ENCODE measurements at places on chromosomes 6 and 20.

GRCh38 chr20:50338479-50339391, 148.1 kb downstream of the CEBPB start:
- DNase-seq = peak; percentile 77

DNA sequence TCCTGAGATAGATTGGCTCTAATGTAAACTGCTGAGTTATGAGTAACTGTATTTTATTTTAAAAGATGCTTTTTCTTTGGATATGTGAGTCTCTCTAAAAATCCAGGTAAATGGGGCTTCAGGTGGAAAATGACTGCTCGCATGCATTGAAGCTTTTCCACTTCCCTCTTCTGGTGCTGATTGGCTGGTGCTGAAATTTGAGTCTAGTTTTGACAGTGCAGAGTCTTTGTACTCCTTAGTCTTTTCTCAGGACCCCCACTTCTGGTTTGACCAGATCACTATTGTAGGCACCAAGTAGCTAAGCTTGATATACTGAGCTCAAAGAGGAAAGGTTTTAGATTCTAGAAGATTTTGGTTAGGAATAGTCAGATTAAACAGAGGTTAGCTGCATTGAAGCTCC, 60.7 kb upstream of the TULP4 start:
- no peak for DNase-seq

- no peak for DNase-seq
Measured at GRCh38 chr6:33824461-33825154, 20.8 kb upstream of the MLN start.

DNA sequence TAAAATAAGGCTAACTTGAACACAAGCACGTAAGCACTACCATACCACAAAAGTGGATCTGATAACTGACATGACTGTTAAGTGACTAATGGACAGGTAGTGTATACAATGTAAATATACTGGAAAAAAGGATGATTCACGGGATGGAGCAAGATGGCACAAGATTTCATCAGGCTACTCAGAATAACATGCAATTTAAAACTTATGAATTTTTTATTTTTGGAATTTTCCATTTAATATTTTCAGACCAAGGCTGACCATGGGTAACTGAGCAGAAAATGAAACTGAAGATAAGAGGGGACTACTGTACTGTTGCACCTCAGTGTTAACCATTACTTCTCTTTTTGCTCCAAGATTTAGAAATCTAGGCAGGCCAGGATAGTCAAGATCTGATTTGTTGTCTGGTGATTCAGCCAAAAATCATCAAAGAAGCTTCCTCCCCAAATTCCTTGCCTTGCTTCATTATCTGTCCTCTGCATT, 45.4 kb downstream of the TPBG start:
- no peak for DNase-seq

GRCh38 chr6:119024111-119024510, 54.4 kb downstream of the FAM184A start:
- no peak for DNase-seq

DNA sequence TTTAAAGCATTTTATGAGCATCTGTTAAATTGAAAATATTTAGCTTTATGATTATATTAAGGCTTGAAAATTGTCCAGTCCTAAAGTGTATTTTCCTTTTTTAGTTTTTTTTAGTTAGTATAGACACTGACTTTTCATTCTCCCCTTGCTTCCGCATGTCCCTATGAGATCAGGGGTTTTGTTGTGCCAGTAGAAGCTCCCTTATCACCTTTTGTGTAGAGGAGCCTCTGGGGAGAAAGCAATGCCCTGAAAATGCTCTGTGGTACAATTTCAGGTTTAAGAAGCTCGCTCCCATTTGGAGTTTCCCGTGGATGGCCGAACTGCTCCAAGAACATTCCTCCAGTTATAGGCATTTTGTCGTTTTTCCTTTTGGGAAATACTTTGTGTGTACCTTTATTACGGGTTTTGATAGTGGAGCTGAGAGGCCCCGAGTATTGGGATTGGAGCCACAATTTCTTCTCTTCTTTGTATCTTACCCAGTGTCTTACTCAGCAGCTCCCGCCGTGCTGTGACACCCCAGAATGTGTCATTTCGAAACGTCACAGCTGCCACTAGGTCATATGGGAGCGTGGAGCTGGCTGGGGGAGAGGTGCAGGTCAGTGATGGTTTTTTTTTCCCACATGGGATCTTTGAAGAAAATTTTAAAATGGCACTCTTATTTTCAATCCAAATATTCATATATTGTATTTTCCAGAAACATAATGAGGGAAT, 49.9 kb downstream of the RPRD1B start:
- no peak for DNase-seq

- no peak for DNase-seq
Measured at GRCh38 chr6:92847988-92848387, 571.4 kb downstream of the EPHA7 start.

GRCh38 chr6:15356179-15356578, 110.3 kb downstream of the JARID2 start:
- peak; percentile 48 for DNase-seq

- peak; percentile 87 for DNase-seq
Measured at GRCh38 chr20:50980851-50981713, 22.5 kb downstream of the MOCS3 start.

DNA sequence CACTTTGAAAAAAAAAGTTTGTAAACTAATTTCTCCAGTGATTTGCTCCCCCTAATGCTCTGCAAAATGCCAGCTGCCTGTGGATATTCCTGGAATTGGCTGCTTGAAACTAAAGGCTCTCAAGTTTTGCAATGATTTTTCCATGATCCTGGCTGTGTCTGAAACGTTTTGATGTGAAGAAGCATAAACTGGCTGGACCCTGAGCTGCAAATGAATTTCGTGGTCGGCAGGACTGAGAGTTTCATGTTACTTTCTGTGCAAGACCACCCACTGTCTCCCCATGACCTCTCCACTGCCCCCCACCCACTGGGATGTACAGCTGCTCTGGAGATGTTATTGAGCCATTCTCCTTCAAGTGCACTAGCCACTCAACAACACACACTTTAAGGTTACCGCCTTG, 171.3 kb upstream of the SSTR4 start:
- DNase-seq = no peak

- DNase-seq = no peak
Measured at GRCh38 chr6:15285682-15286294, 39.9 kb downstream of the JARID2 start.

- DNase-seq = no peak
Measured at GRCh38 chr6:43274916-43275597, 23.0 kb upstream of the SLC22A7 start.

GRCh38 chr20:33320006-33320405, 37.0 kb downstream of the BPIFB1 start:
- peak; percentile 59 for DNase-seq

GRCh38 chr6:147774856-147775255, 266.4 kb downstream of the SAMD5 start:
- no peak for DNase-seq

GRCh38 chr6:1552296-1552761, 57.4 kb upstream of the FOXC1 start:
- DNase-seq = peak; percentile 53
